ENCODE measurements at places on chromosomes 2 and 18.

DNA sequence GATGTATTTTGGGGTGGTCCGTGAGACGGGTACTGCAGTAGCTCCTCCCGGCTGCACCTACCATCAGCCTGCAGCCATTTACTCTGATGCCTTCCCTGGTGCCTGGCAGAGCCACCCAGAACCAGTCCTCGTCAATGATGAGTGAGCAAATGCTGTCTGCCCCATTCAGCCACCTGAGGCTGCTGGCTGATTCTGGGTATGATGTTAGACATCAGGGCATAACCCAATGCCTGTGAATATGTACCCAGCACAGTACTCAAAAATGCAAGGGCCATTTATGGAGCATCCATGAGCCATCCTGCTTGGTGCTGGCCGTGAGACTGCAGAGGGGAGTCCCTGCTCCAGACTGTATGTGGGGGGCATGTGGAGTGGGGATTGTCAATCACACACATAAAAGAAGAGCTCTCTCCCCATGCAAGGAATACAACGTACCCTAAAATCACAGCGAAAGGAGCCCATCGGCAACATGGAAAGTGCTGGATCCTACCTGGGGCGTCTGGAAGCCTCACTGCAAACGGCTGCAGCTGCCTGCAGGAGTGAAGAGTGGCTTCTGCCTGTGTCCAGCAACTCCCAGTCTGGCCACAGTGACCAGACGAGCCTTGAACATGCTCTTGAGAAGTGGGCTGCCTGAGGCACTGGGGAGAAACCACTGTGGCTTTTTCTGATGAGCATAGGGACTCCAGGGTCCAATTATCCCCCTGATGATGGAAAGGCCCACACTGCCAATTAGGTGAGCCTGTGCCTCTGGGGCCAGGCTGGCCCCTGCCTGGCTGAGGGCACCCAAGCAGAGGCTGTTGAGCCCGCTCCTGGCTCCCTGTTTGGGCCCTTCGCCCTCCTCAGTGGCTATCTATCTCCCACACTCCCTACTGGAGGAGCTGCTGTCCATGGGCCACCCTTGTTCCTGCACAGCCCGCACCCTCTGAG is 2.4 kb upstream of the OR6B2 start:
- DNase-seq: no peak

GRCh38 chr18:11502368-11502767 is 107.0 kb upstream of the SLC35G4 start:
- DNase-seq: no peak

- no peak for DNase-seq
Observed at GRCh38 chr2:179936141-179936540, 71.0 kb downstream of the CWC22 start.

GRCh38 chr2:127104881-127105655 is 1.9 kb downstream of the BIN1 start:
- DNase-seq: no peak

DNA sequence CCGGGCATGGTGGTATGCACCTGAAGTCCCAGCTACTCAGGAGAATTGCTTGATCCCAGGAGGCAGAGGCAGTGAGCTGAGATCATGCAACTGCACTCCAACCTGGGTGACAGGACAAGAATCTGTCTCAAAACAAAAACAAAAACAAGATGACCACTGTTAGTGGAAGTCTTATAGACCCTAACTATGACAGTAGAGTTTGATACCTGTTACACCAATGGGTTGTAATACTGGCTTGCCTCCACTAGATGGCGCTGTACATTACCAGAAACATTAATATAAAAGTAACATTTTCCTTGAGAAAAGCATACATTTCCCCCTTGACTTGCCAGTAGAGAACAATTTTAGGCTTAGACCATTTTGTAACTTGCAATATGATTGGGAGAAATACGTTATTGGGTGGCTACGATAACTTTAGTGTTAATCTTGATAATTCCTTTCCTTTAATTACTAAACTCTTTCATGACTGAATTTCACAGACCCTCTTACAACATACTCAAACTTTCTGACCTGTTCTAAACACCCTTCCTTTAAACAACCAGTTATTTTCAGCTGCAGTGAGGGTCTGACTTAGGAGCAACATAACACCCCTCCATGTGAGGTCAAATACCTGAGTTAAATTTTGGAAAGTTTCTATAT is 19.5 kb downstream of the SLC25A52 start:
- DNase-seq: no peak

- DNase-seq: no peak
Observed at GRCh38 chr18:35528749-35529274, 31.1 kb upstream of the INO80C start.

- DNase-seq: no peak
Observed at GRCh38 chr2:20185176-20186022, 39.5 kb downstream of the SDC1 start.

GRCh38 chr2:17231394-17231965 is 286.8 kb downstream of the RAD51AP2 start:
- no peak for DNase-seq

DNA sequence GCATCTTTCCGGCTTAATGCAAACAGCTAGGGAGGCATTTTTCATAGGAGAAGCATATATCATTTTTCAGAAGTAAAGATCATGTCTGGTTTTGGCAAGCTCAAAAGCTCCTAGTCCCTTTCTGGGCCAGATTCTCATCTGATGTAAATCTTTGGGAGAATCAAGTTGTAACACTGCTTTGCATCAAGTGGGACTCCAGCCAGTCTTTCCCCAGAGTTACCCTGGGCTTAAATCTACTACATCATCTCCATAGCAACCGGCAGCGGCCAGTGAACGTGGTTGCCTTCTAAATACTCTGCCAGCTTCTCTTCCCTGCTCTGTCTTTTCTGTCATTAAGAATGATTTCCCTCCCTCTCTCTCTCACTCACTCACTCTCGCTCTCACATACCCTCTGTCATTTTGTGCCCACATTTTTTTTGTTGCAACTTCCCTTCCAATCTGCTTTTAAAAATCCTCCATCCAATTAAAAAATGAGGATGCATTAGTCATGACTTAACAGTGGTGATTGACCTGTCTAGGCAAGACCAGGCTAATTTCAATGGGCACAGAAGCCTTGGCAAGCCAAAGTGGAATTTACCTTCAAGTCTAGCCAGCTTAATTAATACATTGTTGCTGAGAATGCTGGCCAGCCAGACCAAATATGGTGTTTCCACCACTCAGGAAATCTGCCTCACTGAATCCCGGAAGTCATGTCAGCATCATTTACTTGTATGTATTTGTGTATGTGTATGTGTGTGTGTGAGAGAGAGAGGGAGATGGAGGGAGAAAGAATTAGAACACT is 93.0 kb downstream of the NRP2 start:
- no peak for DNase-seq

DNA sequence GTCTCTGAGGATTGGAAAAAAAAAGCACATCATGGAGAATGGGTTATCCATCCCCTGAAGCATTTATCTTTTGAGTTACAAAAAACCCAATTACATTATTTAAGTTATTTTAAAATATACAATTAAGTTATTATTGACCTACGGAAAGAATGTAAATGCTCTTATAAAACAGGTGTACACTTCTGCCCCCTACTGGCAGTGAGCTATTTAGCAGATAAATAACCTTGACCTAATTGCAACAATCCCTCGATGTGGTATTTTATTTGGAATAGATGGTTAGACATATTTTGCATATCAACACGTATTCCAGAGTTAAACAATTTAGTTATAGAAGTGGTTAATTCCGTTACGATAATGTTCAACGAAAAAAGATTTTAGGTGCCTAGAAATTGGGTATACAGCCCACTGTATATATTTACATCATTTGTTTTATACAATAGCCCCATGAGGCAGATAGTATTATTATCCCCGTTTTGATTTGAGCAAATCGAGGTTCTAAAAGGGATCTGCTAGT is 9.1 kb upstream of the DAW1 start:
- no peak for DNase-seq

- no peak for DNase-seq
Observed at GRCh38 chr18:62329691-62330454, 4.8 kb downstream of the TNFRSF11A start.

DNA sequence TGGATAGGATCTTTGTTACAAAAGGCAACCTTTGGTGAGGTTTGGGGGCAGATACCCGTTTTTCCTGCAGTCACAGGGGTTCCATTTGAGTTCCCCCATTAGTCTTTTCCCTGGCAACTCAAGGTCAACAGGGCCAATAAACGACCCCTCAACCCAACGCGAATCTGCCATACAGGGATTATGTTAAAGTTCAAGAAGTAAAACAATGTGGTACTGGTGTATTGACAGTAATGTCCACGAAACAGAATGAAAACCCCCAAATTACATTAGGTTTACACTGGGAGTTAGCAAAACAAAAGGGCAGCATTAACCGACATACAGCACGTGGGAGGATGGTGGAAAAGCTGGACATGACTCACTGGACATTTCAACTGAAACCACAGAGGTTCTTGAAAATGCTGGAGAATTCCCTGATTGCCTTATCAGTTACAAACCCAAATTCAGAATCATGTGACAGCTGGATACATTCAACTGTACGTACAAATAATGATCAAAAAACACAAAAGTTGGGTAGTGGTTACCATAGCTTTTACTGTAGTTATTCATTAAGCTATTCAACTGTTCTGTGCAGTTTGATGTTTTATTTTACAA is 4.9 kb upstream of the IMP4 start:
- DNase-seq: no peak

GRCh38 chr2:62570861-62571698 is 65.1 kb upstream of the TMEM17 start:
- DNase-seq: no peak

Measured in cortex of kidney (tissue), 1 donor.